ENCODE measurements at places on chromosomes 2 and 18.
A peak's percentile ranks its signal among the peaks of the same experiment; 100 is the strongest.

DNA sequence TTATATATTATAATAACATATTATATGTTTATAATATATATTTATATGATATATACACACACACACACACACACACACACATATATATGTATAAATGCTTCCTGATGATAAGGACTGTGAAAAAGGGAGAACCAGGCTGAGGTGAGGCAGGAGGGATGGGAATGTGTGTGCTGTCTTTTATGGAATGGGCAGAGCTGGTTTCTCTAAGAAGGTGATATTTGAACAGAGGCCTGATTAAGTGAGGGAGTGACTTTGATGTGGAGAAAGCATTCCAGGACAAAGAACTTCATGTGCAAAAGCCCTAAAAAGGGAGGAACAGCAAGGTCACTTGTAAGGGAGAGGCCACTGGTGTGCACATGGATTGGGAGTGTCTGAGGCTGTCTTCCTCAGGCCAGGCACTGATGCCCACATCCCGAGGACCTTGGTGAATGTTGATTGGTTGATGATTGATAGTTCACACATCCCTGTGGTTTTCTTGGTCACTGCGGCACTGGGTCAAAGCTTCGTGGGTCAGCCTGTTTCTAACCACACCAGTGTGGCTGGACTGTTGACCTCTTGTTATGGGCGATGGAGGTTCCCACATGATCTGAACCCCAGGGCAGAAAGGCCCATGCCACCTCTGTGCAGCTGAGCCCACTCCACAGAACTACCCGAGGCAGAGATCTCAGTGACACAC, 196.9 kb downstream of the MYCN start:
- DNase-seq: no peak

- DNase-seq: no peak
Observed at GRCh38 chr2:13813236-13813635, 819.3 kb upstream of the LRATD1 start.

- no peak for DNase-seq
Observed at GRCh38 chr18:78939105-78939504, 40.5 kb upstream of the SALL3 start.

DNA sequence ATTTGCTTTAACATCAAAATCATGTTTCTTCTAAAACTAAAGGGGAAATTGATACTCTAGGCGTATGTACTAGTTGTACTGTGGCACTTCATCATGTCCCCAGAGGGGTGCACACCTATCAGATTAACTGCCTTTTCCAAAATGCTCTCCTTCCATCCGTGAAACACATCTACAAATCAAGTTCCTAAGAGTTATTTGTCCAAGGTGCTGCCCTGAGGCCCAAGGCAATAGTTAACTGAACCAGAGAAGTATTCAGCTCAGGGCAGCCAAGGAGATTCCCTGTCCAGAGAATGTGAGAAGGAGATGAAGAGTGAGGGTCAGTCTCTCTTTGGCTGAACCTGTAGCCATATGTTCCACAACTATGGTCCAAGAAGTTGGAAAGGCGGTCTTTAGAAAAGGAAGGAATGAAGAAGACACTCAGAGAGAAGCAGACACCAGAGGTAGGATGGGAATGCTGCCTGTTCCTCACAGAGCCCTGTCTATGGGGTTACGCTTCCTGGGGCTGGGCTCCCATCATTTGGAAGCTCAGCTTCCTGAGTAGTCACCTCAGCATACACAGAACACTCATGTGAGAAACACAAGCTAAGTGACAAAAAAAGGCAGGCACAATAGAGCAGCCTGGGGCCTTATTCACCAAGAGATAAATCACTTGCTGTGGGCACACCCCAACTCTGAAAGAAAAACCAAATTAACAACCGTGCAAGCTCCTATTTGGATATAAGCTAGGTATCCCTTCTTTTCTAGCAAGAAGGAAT, 55.6 kb downstream of the ANKRD44 start:
- no peak for DNase-seq

DNA sequence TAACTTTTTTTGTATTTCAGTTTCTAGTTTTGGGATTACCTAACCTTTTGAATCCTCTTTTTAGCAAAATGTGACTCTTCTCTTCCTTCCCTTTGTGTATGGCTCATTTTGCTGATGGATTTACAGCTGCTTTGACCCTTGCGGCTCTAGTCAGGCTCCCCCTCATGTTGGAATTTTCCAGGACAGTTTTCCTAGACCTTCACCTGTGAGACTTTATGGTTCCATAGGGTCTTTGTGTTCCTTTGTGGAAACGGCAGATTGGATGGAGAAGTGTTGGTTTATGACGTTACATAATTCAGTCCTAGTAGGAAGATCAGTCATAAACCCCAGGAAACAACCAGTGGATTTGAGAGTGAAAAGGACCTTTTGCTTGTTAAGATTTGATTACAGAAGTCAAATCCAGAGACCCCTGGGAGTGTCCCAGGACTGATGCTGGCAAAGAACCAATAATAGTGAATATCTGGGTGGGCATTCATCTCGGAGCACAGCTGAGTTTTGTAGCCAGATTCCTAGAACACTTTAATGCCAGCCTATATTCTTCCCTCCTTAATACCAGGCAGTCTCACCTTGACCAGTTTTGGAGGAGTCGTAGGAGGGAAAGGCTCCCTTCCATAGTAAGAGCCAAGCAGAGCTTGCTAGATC, 42.7 kb downstream of the SOCS6 start:
- DNase-seq: no peak

- no peak for DNase-seq
Observed at GRCh38 chr18:44096016-44096415, 584.7 kb upstream of the SETBP1 start.

DNA sequence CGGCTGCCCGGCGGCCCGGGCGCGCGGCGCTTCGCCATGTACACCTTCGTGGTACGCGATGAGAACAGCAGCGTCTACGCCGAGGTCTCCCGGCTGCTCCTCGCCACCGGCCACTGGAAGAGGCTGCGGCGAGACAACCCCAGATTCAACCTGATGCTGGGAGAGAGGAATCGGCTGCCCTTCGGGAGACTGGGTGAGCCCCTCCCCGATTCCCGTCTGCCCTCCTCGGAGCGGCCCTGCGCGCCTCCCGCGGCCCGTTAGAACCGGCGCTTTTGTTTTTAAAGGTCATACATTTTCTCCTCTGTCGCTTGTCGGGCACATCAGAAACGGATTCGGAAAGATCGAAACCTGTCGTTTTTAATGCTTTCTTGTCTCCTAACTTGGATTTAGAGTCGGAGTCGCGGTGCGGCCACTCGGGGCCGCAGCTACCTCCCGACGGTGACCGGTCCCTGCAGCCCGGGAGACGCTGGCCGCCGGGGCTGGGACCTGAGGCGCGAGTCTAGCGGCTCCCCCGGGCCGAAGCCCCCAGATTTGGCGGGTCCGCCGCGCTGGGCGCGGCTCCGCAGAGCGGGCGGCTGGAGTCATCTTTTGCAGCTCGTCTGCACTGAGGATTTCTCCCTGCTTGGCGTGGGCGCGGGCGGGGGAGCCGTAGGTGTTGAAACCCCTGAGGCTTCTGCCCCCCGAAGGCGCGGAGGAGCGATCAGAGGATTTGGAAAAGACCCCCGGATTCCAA, 519 bp downstream of the TTL start:
- DNase-seq: peak; percentile 7

DNA sequence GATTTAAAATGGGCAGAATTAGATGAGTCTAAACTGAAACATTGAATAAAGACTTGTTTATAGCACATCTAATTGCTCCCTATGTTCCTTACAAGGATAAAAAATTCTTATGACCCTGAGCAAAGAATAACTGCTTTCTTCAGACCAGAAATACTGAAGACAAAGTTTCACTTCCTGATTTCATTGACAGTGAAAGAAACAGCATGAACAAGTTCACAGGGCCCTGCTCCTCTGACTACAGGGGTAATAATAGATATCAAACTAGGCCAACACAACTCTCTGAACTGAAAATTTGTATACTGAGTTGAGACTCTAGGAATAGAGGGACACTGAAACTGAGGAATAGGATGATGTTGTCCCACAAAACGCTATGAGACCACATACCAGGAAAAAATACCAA, 1383.3 kb upstream of the CDH2 start:
- no peak for DNase-seq

GRCh38 chr18:7605705-7606104, 38.6 kb downstream of the PTPRM start:
- no peak for DNase-seq

GRCh38 chr2:924701-925100, 25.9 kb upstream of the SNTG2 start:
- no peak for DNase-seq

GRCh38 chr18:8602557-8602956, 6.7 kb upstream of the RAB12 start:
- no peak for DNase-seq

DNA sequence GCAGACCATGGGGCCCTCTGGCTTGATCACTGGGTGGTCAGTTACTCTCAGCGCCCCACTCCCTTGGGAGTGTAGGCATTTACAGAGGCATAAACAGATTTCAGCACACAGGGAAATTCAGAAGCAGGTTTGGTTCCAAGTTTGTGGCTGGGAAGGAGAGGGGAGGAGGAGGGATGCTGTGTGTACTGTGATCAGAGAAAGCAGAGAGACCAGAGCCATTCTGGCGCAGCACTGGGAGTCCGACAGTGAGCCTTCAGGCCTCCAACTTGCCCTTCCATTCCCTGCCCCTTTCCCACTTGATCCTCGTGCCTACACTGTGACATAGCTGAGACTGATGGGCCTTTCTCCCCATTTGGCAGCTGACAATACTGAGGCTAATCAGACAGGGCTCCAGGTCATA, 47.8 kb upstream of the LOXHD1 start:
- DNase-seq: no peak

GRCh38 chr2:61434314-61434713, 36.6 kb downstream of the USP34 start:
- DNase-seq: no peak

DNA sequence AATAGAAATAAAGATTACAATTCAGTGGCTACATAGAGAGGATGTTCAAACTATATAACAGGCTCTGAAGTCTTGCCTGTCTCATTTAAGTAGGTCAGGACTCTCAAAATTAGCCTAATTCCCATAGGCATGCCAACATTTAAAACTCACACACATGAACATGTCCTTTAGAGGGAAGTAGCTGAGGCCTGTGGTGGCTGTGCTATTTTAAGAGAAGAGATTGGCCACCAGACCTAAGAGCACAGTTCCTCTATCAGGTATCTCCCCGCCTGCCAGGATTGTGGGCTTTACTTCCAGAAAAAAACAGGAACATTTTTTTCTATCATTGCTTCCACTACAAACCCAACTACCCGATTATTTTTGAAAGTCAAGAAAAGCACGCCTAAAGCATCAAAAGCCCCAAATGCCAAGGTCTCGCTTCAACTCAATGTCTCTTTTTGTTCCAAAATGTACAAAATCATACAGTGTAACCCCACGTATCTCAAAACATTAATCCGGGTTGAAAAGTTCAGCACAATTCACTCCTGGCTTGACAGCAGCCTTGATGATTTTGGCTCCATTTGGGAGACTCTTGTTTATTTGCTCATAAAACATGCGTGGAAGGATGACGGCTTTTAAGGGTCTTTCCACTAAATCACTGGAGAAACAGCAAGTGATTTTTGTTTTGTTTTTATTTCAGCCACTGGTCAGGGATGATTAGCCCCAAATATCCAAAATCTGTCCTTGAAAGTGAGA, 15.3 kb downstream of the FHL2 start:
- no peak for DNase-seq

- no peak for DNase-seq
Observed at GRCh38 chr2:172953970-172954852, 121.4 kb upstream of the MAP3K20 start.

DNA sequence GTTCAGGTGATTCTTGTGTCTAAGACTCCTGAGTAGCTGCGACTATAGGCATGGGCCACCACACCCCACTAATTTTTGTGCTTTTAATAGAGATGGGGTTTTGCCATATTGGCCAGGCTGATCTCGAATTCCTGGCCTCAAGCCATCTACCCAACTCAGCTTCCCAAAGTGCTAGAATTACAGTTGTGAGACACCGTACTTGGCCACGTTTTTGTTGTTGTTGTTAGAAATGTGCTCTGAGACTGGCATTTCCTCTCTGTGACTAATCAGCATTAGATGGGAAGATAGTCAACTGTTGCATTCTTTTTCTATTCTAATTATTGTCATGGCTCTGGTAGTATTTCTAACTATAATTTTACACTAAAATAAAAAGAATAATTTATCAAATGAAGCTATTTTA, 191.7 kb downstream of the CAMKMT start:
- DNase-seq: no peak

DNA sequence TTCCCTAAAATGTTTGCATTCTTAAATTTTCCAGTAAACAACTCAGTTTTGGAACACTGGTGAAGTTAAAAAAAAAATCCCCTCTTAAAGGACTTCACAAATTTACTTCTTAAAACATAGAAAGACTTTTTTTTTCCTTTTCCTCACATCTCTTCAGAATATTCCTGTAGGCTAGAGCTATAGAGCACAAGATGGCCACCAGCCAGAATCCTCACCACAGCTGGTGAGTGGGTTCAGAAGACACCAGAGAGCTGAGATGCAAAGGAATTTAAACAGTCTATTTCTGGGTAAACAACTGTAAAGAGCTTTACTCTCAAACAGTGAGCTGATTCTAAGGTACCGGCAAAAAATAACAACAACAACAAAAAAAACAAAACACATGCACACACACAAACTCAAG, 252.8 kb downstream of the LRP1B start:
- DNase-seq: no peak

DNA sequence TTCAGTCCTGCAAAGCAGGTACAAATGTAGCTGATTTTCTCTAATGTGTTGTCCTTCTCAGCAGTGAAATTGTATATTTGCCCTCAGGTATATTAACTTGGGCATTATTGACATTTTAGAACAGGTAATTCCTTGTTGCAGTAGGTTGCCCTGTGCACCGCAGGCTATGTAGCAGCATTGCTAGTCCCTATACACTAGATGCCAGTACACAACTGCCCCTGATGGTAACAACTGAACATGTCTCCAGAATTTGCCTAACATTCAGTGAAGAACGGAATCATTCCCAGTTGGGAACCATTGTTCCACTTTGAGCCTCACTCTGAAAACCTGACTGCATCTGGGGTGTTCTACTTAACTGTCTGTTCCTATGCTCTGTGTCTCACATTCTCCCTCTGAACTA, 23.1 kb upstream of the TFPI start:
- no peak for DNase-seq

- DNase-seq: no peak
Observed at GRCh38 chr2:20543469-20544152, 96.7 kb downstream of the RHOB start.

DNA sequence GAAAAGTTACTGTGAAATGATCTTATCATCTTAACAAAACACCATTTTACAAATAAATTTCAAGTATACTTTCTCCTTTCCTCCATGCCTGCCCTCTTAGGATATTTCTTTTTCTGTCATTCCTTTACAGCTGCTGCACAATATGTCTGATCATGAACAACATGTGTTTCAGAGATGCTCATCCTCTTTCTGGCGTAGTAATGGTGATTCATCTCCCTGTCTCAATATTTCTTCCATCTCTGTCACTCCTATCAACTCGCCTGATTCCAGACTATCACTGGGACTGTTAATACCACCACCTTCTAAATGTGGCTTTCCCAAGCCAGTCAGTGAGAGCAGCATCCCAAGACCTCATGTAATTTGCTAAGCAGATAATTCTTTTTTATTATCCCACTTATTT, 290.5 kb downstream of the GULP1 start:
- no peak for DNase-seq

- DNase-seq: no peak
Observed at GRCh38 chr2:226351711-226352110, 447.9 kb downstream of the IRS1 start.

Measured in CD4-positive, alpha-beta T cell (primary cell).